Adrenal gland (tissue), 19 donors: ENCODE measurements at places on chromosomes 5 and 9. TPM values are rescaled to one million over a fixed set of nuclear protein-coding genes. Genes with fewer than 3 reads are reported as not detected.

The ROPN1L gene
- not detected for total RNA-seq

The TMEM161B gene
- total RNA-seq: 6.9 TPM

The DAB2 gene
- 108 TPM for total RNA-seq

The TYRP1 gene
- not detected for total RNA-seq

The COL27A1 gene
- total RNA-seq: 5.1 TPM

The TNFSF15 gene
- 3.0 TPM for total RNA-seq

The IGIP gene
- total RNA-seq: 10.7 TPM

The TLR4 gene
- total RNA-seq: 25.8 TPM

The KLHL3 gene
- 23.1 TPM for total RNA-seq

The BTF3 gene
- total RNA-seq: 555 TPM

The SV2C gene
- total RNA-seq: under 0.01 TPM

The RXFP3 gene
- total RNA-seq: 9.7 TPM

The SNX24 gene
- 18.7 TPM for total RNA-seq

The LCN12 gene
- total RNA-seq: 6.9 TPM

The ESM1 gene
- total RNA-seq: 0.43 TPM

The CARD9 gene
- 3.0 TPM for total RNA-seq

The WDR38 gene
- not detected for total RNA-seq

The PRLR gene
- total RNA-seq: 100 TPM

The PCDHGA4 gene
- 4.5 TPM for total RNA-seq

The CTXN3 gene
- not detected for total RNA-seq
